Activated CD8-positive, alpha-beta memory T cell treated with anti-CD3 and anti-CD28 coated beads, Interleukin-2, amount 10 ng/mL, durations not matched to agents 7 days and 5 days (primary cell): ENCODE measurements at places on chromosomes 2 and 18. TPM values are rescaled to one million over a fixed set of nuclear protein-coding genes. Genes with fewer than 3 reads are reported as not detected.

The TFPI gene
- total RNA-seq = not detected

GRCh38 chr2:113886479-113887008 is 3.3 kb upstream of the ACTR3 start:
- peak; percentile 91 for DNase-seq

- DNase-seq = no peak
Measured at GRCh38 chr2:20852670-20853069, 29.8 kb upstream of the LDAH start.

- DNase-seq = peak; percentile 93
Measured at GRCh38 chr18:76982841-76983583, 149.6 kb downstream of the MBP start.

DNA sequence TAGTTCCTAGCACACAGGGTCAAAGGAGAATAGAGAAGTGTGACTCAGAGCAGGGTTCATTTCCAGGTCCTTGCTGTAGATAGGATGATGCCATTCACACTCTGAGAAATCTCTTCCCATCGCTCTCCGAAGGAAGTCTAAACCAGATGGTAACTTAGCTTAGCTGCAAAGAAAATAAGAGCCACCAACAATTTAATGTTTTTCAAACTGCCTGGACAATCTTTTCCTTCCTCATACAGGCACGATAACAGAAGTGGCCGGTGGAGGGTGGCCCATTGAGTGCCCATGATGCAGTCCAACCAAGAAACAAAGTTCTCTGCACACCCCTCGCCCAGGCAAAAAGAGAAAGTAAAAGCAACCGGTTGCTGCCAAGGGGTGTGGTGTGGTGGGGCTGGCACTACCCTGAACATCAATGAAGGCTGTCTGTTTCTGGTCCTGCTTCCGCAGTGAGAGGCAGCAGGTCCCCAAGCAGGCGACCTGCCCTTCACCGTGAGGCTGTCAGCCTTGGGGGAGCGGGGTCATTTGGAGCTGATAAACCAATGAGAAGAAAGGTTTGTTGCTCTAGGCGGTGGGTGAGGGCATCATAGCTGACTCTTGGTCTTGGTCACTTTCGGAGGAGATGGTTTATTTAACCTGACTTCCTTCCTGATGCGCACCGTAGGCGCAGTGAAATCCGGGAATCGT is 105.6 kb upstream of the CD302 start:
- DNase-seq = peak; percentile 79

The ASTL gene
- total RNA-seq = 6.4 TPM

GRCh38 chr2:180707884-180708205 is 272.6 kb upstream of the UBE2E3 start:
- no peak for DNase-seq
